ENCODE measurements at places on chromosomes 3 and 15.

DNA sequence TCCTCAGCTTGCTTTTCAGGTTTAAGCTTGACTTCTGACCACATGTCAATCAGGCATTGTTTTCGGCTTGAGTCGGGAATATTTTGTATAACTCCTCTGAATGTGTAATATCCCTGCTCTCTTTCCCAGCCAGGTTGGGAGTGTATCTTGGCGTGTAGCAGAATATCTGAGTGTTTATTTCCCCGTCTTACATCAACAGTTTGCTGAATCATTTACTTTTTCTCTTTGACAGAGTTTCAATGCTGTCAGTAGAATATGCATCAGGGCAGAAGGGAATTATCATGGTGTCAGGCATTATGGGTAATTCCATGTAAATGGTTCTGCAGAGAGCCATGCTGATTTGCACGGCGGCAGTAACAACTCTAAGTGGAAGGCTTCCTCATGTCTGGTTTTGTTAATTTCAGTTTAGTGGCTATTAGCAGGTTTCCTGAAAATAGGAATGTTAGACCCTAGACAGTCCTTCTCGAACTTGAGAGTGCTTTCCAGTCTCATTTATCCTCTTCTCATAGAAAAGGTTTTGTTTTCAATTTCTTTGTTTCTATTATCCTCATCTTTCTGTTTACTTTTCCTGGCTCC, 566.3 kb downstream of the AGBL1 start:
- no peak for DNase-seq

- DNase-seq: no peak
These were observed 122.3 kb downstream of the ATP1B3 start for GRCh38 chr3:141998669-141999290.

GRCh38 chr3:142888481-142889211, at the start of gene PCOLCE2:
Gene PCOLCE2, minus strand, starts transcription at chr3:142889083. Its CDS starts 187 bp downstream, at chr3:142888896.
- DNase-seq: no peak

- DNase-seq: no peak
These were observed 26.4 kb upstream of the SLC30A4 start for GRCh38 chr15:45548753-45549520.

DNA sequence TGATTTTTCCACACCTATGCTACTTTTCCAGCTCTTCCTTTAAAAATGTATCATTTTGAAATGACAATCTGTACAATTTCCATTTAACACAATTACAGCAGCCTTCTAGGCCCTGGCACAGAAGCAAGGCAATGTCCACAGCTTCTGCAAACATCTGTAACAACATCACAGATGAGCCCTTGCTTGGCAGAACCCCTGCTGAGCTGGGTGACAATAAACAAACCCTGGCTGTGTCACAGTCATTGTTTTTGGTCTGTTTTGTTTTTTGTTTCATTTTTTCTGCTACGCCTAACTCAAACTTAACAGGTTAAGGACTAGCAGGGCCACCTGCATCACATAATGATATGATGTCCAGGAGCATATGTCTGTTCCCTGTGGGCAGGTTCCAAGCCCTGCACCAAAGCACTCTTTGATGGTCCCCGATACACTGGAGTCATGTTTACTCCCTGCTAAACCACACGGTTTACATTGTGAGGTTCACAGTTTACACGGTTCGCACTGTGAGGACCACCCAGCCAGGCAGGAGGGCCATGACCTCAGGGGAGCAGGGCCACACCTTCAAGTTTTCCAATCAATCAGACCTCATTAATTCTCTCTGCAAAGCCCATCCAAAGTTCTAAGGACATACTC, 186.8 kb upstream of the CHRNA7 start:
- no peak for DNase-seq

GRCh38 chr3:38152609-38153008, 12.7 kb upstream of the OXSR1 start:
- DNase-seq: no peak

DNA sequence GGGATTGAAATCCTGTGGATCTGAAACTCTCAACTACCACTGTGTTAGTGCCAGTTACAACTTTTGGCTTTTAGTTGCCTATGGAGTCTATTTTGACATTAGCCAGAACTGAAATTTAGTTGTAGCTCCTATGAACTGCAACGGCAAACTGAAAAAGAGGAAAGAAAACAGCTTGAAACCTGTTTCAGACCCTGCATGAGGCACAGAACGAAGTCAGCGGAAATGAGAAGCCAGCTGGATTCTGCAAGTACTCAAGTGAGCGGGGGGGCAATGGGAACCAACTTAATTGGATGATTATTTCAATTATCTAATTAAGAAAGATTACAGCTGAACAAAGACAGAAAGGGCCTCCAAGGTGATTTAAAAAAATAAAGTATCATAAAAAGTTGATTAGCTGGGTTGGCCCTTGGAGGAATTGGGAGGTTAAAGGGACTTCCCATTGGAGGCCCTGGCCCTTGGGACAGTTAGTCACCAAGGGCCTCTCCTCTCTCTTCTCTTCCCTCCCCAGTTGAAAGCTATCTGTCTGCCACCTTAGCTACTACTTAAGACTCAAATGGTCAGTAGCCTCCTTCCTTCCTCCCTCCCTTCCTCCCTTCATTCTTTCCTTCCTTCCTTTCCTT, 352.1 kb downstream of the SHQ1 start:
- DNase-seq: no peak

GRCh38 chr3:7710284-7710683, 791.3 kb upstream of the LMCD1 start:
- no peak for DNase-seq

DNA sequence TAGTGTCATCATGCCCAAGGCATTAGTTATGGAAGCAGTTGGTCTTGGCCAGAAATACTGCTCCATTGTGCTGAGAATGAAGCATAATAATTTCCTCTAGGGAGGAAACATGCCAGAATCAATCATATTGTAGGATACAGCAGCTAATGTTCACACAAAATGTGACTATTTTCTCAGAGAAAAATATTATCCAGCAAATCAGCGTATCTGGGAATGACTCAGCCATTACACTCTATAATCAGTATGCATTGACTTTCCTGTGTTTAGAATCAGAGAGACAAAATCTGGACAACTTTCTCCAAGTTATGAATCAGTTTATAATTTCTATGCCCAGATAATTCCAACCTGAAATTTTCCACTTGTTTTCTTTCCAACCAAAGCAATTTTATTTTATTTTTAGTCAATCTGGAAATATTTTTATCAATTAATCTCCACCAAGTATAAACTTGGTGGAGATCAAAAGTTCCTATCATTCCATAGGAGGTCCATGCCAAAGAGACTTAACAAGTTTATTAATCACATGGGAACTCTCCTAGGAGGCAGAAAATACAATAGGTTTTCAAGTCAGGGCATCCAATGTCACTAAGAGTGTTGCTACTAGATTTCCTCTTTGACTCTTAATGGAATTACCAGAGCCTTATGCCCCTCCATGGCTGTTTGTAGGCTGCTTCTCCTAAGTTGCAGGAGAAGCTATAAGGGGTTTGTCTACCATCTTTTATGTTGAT, 36.4 kb downstream of the SUCNR1 start:
- DNase-seq: no peak

GRCh38 chr3:126952983-126953660, 29.8 kb upstream of the PLXNA1 start:
- DNase-seq: no peak

DNA sequence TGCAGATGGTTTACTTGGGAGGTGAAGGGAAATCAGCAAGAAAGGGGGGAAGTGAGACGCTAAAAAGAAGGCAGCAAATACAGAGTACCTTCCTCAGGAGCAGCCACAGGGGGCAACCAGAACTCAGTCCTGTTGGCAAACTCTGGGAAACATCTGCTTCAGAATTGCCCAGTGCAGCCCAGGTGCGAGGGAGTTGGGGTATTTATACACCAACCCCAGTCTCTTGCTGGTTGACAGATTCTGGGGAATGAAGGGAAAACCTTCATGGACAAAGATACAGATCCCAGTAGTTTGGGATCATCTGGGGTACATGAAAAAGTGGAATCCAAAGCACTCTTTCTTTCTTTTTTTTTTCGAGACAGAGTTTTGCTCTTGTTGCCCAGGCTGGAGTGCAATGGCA, 25.3 kb upstream of the PGPEP1L start:
- DNase-seq: no peak

- no peak for DNase-seq
These were observed 834.5 kb upstream of the NECTIN3 start for GRCh38 chr3:110236976-110237610.

DNA sequence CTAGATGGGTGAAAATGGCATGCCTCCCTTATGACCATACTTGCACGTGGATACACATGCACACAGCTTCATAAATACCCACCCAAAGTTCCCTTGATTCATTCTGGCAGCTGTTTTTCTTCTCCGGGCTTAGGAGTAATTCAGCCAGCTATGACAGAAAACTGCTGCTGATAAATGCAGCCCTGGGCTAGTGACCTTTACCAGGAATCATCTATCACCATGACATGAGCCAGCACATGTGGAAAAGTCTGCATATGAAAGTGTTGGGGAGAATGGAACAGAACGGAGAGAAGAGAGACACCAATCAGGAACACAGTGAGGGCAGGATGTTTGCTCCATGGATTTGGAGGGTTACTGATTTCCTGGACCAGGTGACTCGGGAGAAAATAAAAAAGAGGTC, 706.3 kb downstream of the PDCD6IP start:
- no peak for DNase-seq

GRCh38 chr15:85515212-85515611, 134.8 kb downstream of the AKAP13 start:
- DNase-seq: no peak

GRCh38 chr15:29123171-29123570, 146.5 kb downstream of the NSMCE3 start:
- DNase-seq: no peak

DNA sequence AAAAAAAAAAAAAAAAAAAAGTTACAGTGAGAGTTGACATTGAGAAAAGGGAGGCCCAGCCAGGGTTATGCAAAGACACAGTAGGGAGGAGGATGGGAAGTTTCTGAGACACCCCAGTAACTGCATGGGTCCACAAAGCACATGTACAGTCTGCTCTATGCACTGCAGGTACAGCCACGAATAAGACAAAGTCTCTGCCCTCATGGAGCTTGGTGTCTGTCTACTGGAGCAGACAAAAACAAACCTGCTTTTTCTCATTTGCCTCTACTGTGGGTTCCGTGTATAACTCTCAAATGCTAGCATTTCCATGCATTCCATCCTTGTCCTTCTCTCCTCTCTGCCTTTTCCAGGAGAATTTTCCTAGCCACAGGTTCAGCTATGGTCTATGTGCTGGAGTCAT, 107.4 kb downstream of the UBE3A start:
- DNase-seq: no peak

GRCh38 chr15:50791486-50791885, 26.0 kb upstream of the SPPL2A start:
- no peak for DNase-seq

DNA sequence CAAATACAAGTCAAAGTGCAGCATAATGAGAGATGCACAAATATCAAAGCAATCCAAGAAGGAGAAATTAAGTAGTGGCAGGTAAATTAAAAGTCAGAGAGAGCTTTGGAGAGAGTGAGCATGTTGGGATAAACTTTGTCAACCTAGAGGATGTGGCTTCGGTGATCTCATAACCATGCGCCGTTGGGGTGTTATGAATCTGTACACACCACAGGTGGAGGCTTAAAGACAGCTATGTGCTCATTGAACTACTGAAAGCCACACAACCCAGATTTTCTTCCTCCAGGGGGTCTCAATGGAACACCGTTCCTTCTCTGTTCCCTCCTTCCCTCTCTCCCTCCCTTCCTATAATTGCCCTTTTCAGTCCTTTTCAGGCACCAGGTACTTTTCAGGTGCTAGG, 52.0 kb downstream of the SUCNR1 start:
- DNase-seq: no peak

GRCh38 chr3:19106307-19106706, 42.0 kb upstream of the KCNH8 start:
- DNase-seq: no peak

GRCh38 chr3:192863091-192863420, 54.6 kb downstream of the MB21D2 start:
- no peak for DNase-seq

DNA sequence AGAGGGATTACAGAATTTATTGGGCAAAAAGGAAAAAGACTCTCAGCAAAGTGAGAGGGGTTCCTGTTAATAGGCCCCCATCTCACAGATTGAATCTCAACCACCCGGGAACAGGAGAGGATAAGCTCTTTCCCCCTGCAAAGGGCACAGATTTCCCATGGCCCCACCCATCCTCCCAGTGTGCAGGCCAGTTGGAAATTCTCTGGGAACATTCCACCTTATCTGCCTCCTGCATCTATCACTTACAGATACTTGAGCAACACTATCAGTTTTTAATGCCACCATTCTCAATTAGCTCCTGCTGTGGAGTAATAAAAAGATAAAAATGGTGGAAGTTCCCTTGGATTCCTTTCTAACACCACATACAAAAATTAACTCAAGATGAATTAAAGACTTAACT, 350.0 kb upstream of the BCHE start:
- DNase-seq: no peak

DNA sequence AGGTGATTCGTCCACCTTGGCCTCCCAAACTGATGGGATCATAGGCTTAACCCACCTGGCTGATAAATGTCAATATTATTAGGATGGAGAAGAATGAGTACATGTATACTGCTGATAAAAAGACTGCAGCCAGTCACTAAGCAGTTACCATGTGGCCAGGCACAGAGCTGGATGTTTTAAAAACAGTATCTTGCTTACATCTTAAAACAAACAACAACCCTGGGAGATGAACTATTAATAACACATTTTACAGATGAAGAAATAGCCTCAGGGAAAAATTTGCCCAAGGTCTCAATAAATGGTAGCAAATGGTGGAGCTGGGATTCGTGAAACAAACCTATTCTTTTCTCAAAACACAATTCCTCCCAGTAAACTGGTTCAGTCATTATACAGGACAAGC, 18.1 kb downstream of the IL17RD start:
- DNase-seq: no peak

GRCh38 chr15:71146580-71146982, 31.3 kb downstream of the THSD4 start:
- DNase-seq: no peak

DNA sequence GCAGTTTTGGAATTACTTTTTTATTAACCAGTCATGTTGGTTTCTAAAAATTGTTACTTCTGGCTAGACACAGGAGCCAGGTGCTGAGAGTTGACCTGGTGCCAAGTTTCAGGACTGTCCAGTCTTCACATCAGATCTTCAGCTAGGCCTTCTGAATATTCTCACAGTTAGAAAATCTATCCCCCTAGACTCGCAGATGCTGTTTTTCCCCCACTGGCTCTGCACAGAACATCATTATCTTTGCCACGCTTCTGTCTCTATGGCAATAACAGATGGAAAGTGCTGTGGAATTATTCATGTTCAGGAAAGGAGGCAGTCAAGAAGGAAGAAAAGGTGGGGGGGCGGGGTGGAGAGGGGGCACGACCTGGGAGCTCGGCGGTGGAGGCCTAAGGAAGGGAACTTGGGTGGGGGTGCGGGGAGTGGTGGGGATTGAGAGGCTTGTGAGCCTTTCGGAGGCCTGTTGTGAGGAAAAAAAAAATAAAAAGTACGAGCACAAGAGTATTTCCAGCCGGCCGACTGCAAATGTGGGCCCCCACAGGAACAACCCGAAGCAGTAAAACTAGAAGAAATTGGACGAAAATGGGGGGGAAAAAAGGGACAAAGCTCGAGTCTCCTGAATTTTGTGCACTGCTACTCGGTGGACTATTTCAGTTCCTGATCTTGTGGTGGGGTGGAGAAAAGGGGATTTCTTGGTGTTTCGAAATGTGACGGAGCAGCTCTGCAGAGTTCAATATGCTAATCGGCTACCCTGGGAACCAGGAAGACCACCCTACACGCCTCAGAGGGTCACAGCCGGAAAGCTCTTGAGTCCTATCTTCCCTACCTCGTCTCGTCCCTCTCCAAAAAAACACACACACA, 1.5 kb upstream of the SKIL start:
- DNase-seq: no peak

Data from stimulated activated CD8-positive, alpha-beta memory T cell treated with anti-CD3 and anti-CD28 coated beads, Interleukin-15, amount 100 ng/mL, for 1 hour (primary cell).